ENCODE measurements at places on chromosomes 6 and 20. TPM values are rescaled to one million over a fixed set of nuclear protein-coding genes. Genes with fewer than 3 reads are reported as not detected.

Gene CDH26
- polyA plus RNA-seq: 0.05 TPM

Gene LHFPL5
- not detected for polyA plus RNA-seq

Gene RIMS1
- polyA plus RNA-seq: 0.91 TPM

Gene DEFB124
- not detected for polyA plus RNA-seq

Gene PRL
- polyA plus RNA-seq: not detected

Gene HLA-DRB1
- polyA plus RNA-seq: not detected

Gene CFAP61
- polyA plus RNA-seq: not detected

Gene C6orf15
- not detected for polyA plus RNA-seq

Gene ZNF512B
- polyA plus RNA-seq: 6.0 TPM

Gene PACSIN1
- 0.04 TPM for polyA plus RNA-seq

Gene LINC00237
- not detected for polyA plus RNA-seq

All from AG04450 (cell line).